T-helper 2 cell (primary cell): ENCODE measurements at places on chromosomes 6 and 20.

- DNase-seq: no peak
Observed at GRCh38 chr20:18466574-18466893, 296 bp downstream of the DZANK1 start.

DNA sequence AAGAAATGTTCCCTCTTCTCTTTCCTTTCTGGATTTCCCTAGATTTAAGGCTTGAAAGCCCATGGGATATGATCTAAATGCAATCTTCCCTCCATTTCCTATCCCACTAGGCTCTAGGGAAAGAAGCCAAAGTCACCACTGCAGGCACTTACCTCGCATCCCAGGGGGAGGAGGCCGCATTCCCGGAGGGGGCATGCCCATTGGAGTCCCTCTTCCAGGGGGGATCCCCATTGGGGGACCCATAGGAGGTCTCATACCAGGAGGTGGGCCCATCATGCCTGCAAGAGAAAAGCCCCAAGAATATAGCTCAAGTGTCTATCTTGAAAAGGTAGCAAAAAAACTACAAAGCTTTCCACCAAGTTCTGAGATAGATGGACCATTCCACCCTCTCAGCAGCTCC, 8.1 kb downstream of the SNRPB start:
- no peak for DNase-seq

DNA sequence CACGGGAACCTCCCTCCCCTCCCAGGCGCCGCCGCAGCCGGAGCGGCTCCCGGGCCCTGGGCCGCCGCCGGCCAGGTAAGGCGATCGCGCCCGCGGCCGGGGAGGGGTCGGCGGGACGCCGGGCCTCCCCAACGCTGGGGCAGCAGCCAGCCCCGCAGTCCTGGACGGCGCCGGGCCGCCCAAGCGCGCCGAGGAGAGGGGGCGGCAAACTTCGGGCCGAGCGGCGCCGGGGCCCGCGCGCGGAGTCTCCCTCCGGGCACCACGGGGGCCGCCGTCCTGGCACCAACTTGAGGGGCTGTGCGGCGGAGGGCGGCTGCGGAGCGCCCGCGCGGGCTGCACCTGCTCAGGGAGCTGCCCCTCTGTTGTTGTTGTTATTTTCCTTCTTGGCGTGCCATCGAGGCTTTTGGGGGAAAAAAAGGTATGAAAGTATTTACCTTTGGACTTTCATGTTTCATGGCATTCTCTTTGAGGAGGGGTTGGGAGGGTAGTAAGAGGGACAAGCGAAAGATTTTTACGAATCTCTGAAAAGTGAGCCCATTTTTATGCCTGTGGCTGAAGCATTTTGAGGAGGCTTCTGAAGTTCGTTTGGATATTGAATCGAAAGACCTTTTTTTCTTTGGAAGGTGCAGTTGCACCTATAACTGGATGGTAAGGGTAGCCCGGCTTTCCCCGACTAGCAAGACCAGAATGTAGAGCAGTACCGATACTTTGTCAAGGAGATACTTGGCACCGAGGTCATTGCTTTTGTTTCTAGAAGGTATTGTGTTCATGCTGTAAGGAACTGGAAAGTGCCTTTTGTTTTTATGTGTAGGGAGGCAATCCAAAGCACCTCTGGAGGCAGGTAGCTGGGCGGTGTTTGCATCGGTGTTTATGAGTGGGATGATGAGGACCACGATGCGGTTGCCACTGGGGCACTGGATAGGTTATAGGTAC, at the start of gene RNF182:
TSS of gene RNF182 (plus strand) at position 4 of the 933 bp plus-strand sequence. CDS start 52,168 bp downstream, outside the sequence.
- peak; percentile 24 for DNase-seq

DNA sequence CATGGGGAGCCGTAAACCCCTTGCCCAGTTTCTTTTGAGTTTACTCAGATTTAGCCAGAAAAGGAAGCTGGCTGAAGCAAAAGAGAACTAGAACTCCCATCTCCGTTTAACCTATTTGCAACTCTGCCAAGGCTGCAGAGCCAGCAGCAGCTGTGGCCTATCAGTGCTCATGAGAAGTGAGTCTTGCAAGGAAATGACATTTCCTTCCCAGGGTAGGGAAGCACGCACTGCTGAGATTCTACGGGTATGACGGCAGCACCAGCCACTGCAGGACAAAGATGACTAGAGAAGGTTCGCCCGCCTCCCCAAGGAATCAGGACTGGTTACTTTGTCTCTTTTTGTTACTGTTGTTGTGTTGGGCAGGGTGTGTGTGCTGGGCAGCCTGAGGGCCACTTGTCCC, 47.6 kb downstream of the PPP1R3G start:
- no peak for DNase-seq

- DNase-seq: no peak
Observed at GRCh38 chr6:32790306-32790705, 26.5 kb downstream of the HLA-DOB start.

DNA sequence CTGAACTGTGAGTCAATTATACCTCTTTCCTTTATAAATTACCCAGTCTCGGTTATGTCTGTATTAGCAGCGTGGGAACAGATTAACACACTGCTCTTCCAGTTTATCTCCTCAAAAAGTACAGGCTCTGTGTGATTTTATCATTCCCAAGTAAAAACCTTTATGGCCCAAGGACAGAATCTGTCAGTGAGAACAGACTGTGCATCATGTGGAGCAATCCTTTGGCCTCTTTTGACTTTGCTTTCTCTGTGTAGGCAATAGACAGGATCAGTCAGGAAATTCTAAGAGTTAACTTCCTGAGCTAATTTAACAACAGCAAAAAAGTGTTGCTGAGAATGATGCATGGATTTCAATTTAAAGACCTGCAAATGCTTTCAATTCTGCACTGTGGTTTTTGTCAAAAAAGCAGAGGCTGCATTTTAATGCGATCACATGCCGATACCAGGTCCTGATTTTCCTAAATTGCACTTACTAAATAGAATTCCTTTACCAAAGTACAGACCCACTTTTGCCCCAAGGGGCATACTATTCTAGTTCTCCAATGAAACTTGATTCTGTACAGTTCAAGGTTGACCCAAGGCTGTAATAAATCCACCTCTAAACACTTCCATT, 246.7 kb upstream of the MARCKS start:
- DNase-seq: no peak

DNA sequence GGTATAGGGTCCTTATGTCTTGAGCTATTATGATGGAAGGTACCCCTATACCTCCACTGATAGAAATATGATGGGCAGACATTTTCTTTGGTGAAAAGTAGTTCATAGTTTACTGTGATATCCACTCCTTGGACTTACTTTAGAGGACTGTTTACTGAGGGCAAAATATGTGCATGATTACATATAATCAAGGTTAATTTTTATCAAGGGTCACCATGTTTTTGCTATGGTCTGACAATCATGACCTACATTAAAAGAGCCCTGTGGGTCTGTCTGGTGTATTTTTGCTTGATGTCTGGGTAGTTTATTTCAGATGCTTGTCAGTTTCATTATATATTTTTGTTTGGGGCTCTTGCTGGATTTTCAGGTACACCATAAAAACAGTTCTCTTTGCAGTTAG, 40.1 kb downstream of the CDKAL1 start:
- DNase-seq: no peak

GRCh38 chr20:31722257-31723068, at the start of gene BCL2L1:
Gene BCL2L1 (minus strand): TSS chr20:31722868. CDS start chr20:31722218, 650 bp downstream.
- peak; percentile 64 for DNase-seq

- DNase-seq: no peak
Observed at GRCh38 chr6:143744551-143745165, 66.9 kb downstream of the PHACTR2 start.

DNA sequence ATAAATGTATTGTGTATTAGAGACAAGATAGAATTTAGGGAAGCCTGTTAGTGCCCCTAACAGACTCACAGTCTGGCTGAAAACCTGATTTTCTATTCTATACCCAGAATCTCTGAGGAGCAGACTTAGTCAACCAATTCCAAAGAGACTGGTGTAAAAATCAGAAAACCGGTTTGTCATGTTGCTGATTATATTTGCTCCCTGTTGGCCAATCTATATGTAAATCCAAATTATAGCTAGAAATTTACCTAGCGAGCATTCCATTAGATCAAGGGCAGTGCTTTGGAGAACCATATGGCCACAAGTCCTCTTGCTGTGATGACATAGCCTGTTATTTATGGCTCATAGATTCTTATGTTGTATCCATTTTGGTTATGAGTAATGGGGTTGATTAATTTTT, 4.8 kb downstream of the NFYA start:
- DNase-seq: no peak

DNA sequence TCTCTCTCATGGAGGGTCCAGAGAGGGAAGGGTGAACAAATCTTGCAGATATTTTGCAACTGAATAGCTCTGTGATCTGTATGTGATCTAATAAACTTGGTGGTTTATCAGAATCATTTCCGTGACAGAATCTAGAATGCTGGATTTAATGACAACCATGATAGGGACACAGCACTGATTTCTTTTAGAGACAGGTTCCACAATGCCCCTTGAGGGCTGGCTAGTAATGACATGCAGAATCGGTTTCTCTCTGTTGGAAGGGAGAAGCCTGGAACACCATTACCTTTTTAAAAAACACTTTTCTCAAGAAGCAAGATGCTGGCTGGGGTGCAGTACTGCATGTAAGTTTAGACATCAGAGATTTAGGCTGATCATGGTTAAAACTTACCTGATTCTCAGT, 313.4 kb downstream of the CDH26 start:
- DNase-seq: no peak

DNA sequence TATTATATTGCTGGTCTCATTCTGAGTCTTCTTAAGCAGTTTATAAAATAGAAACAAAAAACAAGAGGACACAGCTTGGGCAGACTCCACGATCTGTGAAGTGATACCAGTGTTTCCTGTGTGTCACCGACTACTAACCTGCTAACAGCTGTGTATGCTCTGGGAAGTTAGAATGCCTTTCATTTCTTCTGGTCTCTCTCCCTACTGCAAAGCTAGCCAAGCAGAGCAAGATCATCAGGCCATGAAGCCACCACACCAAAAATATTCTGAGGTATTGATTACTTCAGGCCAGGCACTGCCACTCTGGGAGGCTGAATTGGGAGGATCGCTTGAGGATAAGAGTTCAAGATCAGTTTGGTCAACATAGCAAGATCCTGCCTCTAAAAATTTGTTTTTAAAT, 46.9 kb upstream of the SMIM29 start:
- no peak for DNase-seq

DNA sequence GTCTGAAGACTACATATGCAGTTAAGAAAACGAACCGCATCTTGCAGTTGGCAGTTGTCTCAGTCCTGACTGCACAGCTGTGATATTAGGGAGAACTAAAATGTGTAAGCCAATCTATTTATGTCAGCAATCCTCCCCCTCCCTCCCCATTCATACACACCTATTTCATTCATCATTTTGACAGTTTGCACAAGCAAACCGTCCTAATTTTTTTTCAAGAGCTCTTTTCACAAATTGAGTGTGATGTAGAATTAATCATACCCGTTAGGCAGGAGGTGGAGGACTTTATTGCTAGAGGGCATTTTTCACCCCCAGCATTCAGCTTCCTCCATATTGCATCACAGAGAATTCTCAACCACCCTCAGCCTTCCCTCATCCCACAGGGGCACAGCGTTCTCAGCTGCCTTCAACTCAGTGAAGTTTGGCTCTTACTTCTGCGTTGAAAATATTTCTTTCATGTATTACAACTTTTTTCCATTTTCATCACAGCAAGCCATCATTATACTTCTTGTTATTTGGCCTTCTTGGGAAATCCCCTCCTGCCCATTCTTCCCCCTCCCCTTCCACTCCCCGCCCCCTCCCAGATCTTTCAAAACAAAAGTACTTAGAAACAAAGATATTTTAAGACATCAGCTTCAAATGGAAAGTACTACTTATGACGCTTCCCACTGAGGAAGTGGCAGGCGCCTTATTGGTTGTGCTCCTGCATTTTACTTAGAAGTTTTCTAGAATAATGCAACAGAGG, 37.5 kb downstream of the NOX3 start:
- DNase-seq: peak; percentile 24

DNA sequence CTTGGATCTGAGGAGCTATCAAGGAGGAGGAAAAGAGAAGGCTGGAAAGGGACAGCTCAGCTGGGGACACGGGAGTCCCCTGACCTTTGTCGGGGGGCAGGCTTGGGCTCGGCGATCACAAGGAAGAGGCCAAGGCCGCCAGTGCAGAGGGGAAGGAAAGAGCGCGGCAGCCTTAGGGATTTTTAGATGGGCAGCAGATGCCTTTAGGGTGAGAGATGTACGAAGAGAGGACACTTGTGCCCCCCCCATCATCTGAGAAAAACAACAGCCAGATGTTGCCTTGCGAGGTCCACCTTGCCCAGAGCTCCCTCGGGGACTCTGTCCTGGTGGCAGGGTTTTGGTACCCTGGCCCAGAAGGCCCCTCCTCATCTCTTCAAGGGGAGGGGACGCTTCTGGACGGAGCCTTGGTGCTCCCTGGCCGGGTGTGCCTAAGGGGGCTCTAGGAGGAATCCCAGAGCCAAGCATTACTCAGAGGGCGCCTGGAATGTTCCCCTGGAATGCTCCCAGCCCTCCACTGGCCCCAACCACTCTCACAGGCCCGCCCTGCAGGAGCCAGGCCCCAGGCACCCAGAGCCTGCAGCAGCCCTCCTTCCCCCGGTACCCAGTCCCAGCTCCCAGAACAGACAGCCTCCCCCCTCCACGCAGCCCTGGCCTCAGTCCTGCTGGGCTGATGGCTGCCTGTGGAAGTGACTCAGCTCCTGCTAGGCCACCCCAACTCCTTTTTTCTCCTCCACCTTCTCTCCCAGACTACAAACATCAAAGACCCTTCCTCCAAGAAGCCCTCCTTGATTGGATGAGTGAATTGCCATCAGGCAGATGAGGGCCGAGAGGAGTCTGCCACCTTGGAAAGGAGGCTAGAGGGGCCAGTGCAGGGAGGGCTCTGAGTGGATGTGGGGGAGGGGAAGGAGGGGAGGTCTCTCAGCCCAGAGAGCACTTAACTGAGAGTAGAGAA, 1.8 kb downstream of the ADAM33 start:
- DNase-seq: no peak

- no peak for DNase-seq
Observed at GRCh38 chr6:19613678-19614077, 223.5 kb upstream of the ID4 start.

- no peak for DNase-seq
Observed at GRCh38 chr20:35305682-35306556, 13.7 kb upstream of the FAM83C start.
